ENCODE measurements at places on chromosomes 11 and 22. TPM values are rescaled to one million over a fixed set of nuclear protein-coding genes. Genes with fewer than 3 reads are reported as not detected.

DNAJC4 gene
- total RNA-seq = 65.9 TPM

KDM4D gene
- 0.44 TPM for total RNA-seq

GDPD5 gene
- total RNA-seq = 99.6 TPM

TNNT3 gene
- total RNA-seq = 10.0 TPM

GDPD4 gene
- not detected for total RNA-seq

HEPHL1 gene
- total RNA-seq = not detected

MUC5B gene
- total RNA-seq = not detected

MED19 gene
- 15.0 TPM for total RNA-seq

DNA sequence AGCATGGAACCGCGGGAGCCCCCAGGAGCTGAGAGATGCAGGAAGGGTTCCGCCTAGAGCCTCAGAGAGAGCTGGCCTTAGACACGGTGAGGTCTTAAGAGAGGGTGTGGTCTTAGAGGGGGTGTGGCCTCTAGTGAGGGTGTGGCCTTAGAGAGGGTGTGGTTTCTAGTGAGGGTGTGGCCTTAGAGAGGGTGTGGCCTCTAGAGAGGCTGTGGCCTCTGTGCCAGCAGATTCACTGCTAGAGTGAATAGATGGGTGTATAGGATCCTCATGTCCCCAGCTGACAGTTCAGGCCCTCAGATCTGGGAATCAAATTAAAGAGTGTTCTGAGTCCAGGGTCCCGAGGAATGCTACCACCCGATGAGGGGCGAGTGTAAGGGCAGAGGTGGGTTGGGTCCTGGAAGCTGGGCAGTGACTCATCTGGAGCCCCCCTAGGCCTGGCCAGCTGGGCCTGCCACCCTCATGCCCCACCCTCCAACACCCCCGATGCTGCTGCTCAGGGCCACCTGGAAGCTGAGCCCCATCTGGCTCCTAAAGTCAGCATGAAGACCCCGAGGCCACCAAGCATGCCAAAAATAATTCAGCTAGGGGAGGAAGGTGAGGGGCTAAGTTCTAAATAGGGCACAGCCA, 49.5 kb downstream of the IGF2 start:
- DNase-seq = peak; percentile 21

- DNase-seq = no peak
Observed at GRCh38 chr11:105763594-105763993, 153.7 kb downstream of the GRIA4 start.

DNA sequence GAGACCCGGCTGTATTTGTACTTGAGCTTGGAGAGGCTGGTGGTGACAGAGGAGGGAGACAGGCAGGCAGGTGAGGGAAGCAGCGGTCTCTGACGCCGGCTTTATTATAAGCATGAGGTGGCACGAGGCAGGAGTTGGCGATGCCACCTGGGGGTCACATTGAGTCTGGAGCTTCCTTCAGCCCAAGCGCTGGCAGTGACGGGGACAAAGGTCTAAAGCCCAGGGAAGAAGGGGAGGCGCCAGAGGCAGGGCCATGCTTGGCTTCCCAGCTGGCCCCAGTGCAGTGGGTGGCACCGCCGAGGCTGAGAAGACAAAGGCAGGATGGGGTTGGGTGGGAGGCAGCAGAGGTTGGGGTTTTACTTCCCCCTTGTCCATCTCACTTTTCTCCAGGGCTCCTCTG, 4.5 kb downstream of the FXYD2 start:
- no peak for DNase-seq

- DNase-seq = peak; percentile 43
Observed at GRCh38 chr11:10488121-10488933, 33.3 kb downstream of the AMPD3 start.

DNA sequence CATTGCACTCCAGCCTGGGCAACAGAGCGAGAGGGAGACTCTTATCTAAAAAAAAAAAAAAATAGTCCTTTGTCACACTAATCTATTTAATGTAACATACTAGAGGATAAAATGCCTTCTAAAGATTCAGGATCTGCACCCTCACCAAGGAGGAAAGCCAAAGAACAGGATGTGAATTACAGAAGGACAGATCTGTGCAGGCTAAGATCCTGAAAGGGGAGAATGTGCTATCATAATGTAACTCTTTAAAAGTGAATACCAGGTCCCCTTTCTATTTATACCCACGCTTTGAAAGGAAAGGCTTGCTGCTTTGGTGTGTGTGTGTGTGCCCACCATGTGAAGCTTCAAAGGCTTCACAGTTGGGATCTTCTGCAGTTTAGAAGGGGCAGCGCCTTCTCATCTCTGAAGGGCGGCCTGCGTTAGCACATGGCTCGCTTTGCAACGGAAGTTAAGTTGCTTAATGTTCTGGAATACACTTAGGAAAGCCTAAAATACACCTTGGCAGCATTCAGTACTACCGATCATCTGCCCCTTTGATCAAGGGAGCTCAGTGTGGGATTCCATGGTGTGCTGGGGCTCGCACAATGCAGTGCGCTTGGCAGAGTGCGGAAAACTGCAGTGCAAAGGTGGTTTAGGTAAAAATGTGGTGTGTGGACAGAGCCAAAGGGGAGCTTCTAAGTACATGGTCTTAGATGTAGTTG, 6.8 kb downstream of the CECR2 start:
- DNase-seq = no peak

- DNase-seq = no peak
Observed at GRCh38 chr22:38796262-38796957, 2.5 kb upstream of the DNAL4 start.

- DNase-seq = peak; percentile 6
Observed at GRCh38 chr11:61922539-61922938, 5.2 kb upstream of the RAB3IL1 start.

GRCh38 chr22:43118024-43118849, 7.7 kb downstream of the BIK start:
- DNase-seq = no peak

- no peak for DNase-seq
Observed at GRCh38 chr11:132943706-132944568, 588.4 kb downstream of the OPCML start.

- no peak for DNase-seq
Observed at GRCh38 chr22:20002636-20003035, 14.0 kb downstream of the ARVCF start.

GRCh38 chr11:69131644-69132300, 24.0 kb upstream of the SMIM38 start:
- no peak for DNase-seq

DNA sequence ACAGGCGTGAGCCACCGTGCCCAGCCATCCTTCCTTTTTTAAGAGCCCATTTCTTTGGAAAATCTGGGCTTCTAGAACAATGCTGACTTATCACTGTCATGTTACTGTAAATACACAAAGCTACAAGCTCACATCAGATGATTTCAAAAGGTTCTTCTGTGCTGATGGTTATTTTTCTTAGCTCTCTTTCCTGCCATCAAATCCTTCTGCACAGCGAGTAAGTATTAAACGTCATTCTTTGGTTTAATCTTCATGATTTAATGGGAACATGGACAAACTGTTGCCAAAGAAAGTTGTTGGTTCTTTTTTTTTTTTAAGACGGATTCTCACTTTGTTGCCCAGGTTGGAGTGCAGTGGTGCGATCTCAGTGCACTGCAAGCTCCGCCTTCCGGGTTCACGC, 43.3 kb upstream of the NUP50 start:
- no peak for DNase-seq

GRCh38 chr11:68574308-68574707, 110.0 kb upstream of the GAL start:
- no peak for DNase-seq

- DNase-seq = no peak
Observed at GRCh38 chr11:61846362-61847020, 18.4 kb downstream of the FADS2 start.

DNA sequence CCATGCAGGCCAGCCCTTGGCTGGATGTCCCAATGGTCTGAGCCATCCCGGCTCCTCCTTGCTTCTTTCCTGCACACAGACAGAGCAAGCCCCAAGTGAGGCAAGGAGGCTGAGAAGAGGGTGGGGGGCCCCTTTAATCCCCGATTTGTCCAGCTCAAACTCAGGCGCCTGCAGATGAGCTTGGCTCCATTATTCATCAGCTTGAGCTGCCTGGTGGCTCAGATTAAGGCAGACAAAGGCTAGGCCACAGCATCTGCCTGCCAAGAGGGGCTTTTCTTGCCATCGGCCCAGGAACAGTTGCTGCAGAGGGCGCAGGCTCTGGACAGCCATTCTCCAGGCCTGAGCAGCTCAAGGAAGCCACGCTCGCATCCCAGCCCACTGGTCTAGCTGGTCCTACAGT, 35.4 kb downstream of the LMO1 start:
- DNase-seq = no peak

GRCh38 chr11:26958702-26959049, 35.2 kb upstream of the FIBIN start:
- DNase-seq = no peak

DNA sequence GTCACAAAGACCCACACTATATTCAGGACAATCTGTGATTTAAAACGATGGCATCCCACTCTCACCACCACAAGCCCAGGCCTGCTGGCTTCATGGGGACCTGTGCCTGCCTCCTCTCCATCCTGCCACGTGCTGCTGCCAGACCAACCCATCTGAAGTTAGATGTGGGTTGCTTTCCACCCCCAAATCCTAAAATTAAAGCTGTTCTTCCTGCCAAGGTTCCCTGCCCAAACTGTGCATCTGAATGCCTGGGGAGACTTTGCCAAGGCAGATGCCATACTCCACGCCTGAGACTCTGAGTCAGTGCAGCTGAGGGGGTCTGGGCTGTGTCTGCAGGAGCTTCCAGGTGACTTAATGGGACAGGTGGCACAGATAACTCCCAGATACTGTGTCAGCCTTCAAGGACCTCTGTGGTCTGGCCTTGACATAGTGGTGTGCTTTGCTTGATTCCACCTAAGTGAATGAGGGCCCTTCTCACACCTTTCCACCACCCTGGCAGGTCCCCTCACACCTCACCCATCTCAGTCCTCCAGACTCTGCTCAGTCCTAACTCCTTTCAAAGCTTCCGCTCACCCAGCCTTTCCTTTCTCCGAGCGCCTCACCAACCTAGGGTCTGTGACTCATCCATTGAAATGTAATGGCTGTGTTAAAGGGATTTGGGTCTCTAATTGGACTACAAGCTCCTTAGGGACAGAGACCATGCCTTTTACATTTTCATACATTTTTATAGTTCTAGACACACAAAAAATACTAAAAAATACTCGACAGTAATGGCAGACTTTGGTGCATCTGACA, 18.6 kb downstream of the ADAMTS8 start:
- no peak for DNase-seq

DNA sequence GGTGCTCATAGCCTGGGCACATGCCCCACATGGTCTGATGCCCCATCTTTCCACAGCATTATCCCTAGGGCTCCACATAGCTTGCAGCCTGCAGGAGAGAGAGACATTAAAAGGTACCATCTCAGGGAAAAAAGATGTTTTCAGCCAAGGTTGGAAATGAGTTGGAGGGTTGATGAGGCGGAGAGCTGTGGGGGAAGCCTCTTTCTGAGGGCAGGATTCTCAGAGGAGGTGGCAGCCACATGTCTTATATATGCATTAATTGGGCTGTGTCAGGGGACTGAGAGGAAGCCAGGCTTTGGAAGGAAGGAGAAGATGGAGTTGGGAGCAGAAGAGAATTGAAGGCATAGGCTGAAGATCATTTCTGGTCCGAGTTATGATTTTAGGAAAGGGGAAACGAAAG, 57.8 kb downstream of the CEP164 start:
- DNase-seq = no peak

DNA sequence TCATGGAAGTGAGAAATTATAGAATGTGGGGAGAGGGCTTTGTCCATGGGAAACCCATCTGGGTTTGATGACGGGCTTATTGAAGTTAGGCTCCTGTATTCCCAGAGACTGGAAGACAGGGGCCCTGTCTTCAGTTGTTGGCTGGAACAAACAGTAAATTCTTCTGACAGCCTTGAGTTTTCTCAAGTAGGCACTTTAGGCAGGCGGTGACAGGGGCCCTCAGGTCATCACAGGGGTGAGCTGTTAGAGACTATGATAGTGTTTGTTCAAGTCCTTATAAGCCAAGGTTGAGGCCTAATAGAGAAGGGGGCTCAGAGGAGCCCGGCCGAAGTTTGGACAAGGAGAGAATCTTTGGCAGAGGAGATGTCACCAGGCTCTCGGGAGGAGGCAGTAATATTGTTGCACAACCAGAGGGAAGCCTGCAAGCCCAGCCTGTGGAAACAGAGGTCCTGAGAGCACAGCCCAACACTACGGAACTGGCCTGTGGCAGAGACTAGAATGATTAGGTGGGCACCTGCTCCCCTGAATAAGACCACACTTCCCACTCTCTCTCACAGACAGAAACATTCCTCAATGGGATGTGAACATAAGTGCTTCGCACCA, 20.2 kb upstream of the IL17RA start:
- DNase-seq = no peak

DNA sequence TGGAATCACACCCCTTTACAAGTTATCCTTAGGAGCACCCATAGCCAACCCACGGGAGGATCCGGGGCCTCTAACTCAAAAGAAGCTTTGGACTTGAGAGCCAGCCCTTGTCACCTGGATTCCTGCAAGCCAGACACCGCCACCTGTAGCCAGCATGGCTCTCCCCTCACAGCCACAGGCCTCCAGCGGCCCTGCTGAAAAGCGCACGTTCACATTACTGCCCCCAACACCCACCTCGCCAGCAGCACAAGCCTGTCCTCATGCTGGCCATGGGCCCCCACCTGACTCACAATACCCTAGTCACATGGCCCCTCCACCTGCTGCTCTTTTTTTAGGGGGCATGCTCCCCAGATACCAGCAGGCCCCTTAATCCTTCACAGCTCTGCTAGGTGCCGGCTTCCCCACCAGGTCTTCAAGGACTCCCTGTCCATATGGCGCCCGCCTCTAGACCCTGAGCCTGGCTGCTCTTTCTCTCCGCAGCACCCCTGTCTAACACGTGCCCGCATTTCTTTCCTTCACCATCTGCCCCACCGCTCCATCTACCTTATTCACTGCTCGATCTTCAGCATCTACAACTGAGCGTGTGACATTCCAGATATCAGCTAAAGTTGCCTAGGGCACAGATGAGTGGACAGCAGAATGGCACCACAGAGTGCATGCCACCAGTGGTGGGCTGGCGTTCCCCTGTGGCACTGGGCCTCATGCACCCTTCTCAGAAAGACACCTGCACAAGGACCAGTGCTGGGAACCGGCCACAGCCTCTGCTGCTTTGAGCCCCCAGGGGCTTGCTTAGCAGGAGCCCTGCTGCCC, 6.6 kb downstream of the CARS1 start:
- DNase-seq = no peak
